Calu3 (cell line): ENCODE measurements at places on chromosomes 6 and 20. TPM values are rescaled to one million over a fixed set of nuclear protein-coding genes. Genes with fewer than 3 reads are reported as not detected.

Gene RBL1
- 20.3 and 21.5 TPM in 2 replicates for total RNA-seq

Gene ARMH2
- not detected in 2 replicates for total RNA-seq

Gene EFCAB8
- 1.1 and 2.5 TPM in 2 replicates for total RNA-seq

Gene COL20A1
- 0.44 TPM in 1 of 2 replicates, not detected in the other for total RNA-seq

Gene PREX1
- 0.31 and 1.3 TPM in 2 replicates for total RNA-seq

Gene POU3F2
- total RNA-seq: 0.12 TPM in 1 of 2 replicates, not detected in the other

- no peaks in the 10 kb centered on the region for H3K27me3 ChIP-seq
- peak; percentile 85 for DNase-seq
These were observed 308.1 kb downstream of the FOXC1 start for GRCh38 chr6:1917626-1918371.

DNA sequence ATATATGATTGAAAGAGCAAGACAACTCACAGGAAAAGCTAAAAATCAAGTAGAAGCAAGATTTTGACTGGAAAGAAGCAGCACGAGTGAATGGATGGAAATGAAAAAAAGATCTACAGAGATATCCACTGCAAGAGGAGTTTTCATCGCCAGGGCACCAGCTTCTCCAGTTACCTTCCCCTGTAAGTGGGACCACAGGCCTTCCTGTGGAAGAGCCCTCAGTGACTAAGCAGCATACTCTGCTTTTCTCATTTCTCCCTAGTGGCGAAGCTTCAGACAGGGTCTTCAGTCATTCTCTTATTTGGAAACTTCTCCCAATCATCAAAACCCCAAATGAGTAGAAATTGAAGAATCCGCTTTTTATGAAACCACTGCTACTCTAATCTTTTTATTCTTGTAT is 40.5 kb downstream of the ADGRB3 start:
- H3K4me1 ChIP-seq: no peaks in the 10 kb centered on the region
- H3K27me3 ChIP-seq: no peaks in the 10 kb centered on the region
- no peaks in the 10 kb centered on the region for H3K36me3 ChIP-seq
- DNase-seq: no peak
- H3K27ac ChIP-seq: no peak overlapping the region

DNA sequence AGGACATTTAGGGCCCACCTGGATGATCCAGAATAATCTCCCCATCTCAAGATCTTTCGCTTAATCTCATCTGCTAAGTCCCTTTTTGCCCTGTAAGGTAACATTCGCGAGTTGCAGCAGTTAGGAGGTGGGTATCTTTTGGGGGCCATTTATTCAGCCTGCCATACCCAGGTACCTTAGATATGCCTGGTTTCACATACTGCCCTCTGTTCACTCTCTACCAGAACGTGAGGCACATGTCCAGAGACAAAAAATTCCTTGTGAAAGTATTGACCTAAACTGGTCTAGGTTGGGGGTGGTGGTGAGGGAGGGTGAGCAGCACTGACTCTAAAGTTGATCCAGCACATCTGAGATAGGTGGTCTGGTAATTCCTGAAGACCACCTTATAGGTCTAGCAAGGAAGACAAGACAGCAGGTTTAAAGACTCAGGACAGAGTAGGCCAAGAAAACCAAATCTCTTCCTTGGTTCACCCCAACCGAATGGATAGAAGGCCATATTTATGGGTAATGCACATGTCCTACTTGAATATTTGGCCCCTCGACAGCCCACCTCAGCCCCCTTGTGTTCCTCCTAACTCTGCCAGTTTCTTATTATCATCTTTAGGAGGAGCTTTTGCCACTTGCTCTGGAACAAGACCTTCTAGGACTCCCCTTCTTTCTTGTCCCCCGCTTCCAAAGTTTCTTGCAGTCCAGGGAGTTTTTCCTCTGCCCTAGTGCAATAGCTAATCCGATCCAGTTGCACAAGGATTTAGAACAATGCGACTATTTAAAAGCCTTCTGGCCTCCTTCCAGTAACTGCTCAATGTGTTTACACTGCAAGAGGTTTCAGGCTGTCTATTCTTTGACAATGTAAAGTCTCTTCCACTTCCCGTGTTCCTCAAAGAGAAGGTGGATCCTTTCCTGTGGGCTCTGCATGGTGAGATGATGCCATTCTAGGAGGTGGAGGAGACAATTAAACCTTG is 213.0 kb upstream of the LAMP5 start:
- peak overlapping the region; percentile 90 for H3K27ac ChIP-seq
- H3K36me3 ChIP-seq: no peaks in the 10 kb centered on the region
- no peaks in the 10 kb centered on the region for H3K27me3 ChIP-seq

DNA sequence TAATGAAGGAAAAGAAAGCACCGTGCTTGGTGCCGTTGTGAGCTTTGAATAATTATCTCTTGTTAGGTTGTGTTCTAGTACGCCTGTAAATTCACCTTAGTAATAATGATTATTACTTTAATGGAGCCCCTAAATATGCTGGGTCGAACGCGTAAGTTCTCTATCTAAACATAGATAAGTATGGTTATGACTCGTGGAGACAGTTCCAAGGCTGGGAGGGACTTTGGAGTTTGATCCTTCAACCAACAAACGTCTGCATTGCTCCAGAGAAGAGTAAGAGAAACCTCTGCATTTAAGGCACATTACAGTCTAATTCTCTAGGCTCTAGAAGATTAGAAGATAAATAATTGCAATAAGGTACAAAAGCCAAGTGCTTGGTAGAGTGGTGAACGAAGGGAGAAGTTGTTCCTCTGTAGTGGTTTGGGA is 514 bp downstream of the ACOT13 start:
- H3K27me3 ChIP-seq: no peaks in the 10 kb centered on the region
- peak; percentile 34 for DNase-seq
- H3K4me3 ChIP-seq: peak overlapping the region; percentile 87
- peaks cover 37% of the 10 kb centered on the region for H3K36me3 ChIP-seq
- H3K27ac ChIP-seq: peak overlapping the region; percentile 90
- peaks cover 34% of the 10 kb centered on the region for H3K4me1 ChIP-seq

- H3K27me3 ChIP-seq: no peaks in the 10 kb centered on the region
- peaks cover 29% of the 10 kb centered on the region for H3K36me3 ChIP-seq
- DNase-seq: no peak
- no peak overlapping the region for H3K4me3 ChIP-seq
These were observed 10.8 kb upstream of the LATS1 start for GRCh38 chr6:149728499-149729234.

DNA sequence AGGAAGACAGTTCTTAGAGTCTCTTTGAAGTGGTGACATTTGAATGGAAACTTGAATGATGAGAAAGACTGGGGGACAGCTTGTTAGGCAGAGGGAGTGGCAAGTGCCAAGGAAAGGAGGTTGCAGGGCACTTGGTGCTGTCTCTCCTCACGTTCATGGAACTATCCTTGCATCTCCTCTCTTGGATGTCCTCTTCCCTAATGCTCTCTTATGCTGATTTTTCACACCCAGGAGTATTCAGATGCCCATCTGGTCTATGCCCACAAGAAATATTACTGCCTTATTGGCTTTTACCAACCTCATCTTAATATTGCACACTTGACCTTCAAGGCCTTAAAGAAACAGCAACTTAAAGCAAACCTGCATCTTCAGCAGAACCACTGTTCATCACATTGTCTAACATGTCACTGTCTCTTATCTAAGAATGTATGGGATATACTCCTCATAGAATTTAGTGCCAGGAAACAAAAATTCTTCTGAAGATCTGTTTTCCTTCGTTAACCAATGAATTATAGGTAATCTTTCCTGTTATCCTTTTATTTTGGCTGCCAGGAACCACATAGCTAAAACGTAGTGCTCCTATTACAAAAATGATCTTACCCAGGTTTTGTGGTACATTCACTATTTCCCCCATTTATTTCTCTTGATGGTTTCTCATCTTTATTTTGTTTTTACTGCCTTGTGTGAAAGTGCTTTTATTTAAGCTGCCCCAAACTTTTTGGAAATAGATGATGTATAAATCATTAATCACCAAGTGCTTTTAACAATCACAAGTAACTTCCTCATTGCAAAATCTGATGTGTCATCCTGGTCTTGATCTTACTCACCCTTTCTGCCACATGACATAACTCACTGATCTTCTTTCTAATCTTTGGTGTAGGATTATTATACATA is 12.8 kb downstream of the RGS17 start:
- no peak for DNase-seq
- peaks cover 18% of the 10 kb centered on the region for H3K4me1 ChIP-seq
- H3K27ac ChIP-seq: peak overlapping the region; percentile 45
- H3K27me3 ChIP-seq: no peaks in the 10 kb centered on the region
- no peaks in the 10 kb centered on the region for H3K36me3 ChIP-seq

GRCh38 chr20:4919047-4919704 is 82.1 kb downstream of the SLC23A2 start:
- DNase-seq: no peak
- H3K4me1 ChIP-seq: no peaks in the 10 kb centered on the region
- no peak overlapping the region for H3K27ac ChIP-seq
- H3K4me3 ChIP-seq: no peak overlapping the region
- no peaks in the 10 kb centered on the region for H3K36me3 ChIP-seq
- no peaks in the 10 kb centered on the region for H3K27me3 ChIP-seq

GRCh38 chr6:77172578-77172977 is 290.7 kb downstream of the HTR1B start:
- H3K27ac ChIP-seq: no peak overlapping the region
- no peak overlapping the region for H3K4me3 ChIP-seq
- no peaks in the 10 kb centered on the region for H3K36me3 ChIP-seq
- H3K27me3 ChIP-seq: no peaks in the 10 kb centered on the region
- DNase-seq: no peak

- no peak overlapping the region for H3K4me3 ChIP-seq
- no peak for DNase-seq
- no peaks in the 10 kb centered on the region for H3K27me3 ChIP-seq
- H3K27ac ChIP-seq: no peak overlapping the region
These were observed 190.9 kb downstream of the CENPW start for GRCh38 chr6:126530775-126531174.

DNA sequence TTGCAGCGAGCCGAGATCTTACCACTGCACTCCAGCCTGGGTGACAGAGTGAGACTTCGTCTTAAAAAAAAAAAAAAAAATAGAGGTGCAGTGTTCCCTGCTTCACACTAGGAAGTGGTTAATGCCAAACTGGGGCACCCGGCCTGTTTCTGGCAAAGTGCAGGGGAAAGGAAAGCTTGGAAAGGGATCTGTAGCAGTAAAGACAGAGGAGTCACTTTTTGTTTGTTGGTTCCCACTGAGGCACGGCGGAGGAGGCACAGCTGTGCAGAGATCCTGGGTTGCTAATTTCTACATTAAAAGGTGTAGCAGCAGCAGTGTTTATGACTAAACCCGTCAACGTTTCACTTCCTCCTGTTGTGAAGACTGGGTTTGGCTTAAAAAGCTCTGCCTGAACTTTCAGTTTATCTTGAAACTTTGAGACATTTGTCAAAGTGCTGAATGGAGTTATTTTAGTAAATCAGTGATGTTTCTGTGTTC is 125.6 kb downstream of the CARMIL1 start:
- no peaks in the 10 kb centered on the region for H3K27me3 ChIP-seq
- H3K4me1 ChIP-seq: no peaks in the 10 kb centered on the region
- H3K4me3 ChIP-seq: peak overlapping the region; percentile 49
- DNase-seq: peak; percentile 13
- peak overlapping the region; percentile 49 for H3K27ac ChIP-seq
- H3K36me3 ChIP-seq: peaks cover 5% of the 10 kb centered on the region

DNA sequence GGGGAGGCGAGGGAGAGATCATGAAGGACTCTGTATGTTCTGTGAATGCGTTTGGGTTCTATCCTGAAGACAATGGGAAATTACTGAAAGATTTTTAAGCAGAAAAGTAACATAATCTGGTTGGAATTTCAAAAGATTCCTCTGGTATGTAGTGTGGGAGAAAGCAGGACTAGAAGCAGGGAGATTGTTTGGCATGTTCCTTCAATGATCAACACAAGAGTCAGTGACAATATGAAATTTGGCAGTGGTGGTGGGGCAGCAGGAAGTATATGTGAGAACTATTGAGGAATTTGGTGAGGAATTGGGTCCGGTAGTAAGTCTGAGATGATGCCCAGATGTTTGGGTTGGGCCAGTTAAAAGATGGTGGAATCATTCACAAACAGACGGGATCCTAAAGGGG is 348.7 kb downstream of the CD83 start:
- H3K4me1 ChIP-seq: no peaks in the 10 kb centered on the region
- no peak overlapping the region for H3K27ac ChIP-seq
- H3K4me3 ChIP-seq: no peak overlapping the region
- DNase-seq: no peak

DNA sequence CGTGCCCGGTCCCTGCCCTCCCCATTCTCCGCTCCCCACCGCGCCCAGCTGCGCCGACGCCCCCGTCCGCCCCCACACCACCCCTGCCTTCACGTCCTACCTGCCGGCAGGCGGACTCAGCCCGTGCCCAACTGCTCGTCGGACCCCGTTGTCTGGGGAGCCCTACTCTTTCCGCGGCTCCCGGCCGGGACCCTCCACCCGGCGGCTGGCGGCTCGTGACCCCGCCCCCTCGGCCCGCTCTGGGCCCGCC is at the start of gene SERAC1:
Gene SERAC1, minus strand, starts transcription at position 223 of the 250 bp plus-strand sequence. CDS start 9,899 bp downstream, outside the sequence.
- H3K27me3 ChIP-seq: no peaks in the 10 kb centered on the region
- H3K36me3 ChIP-seq: peaks cover 34% of the 10 kb centered on the region
- H3K4me1 ChIP-seq: peaks cover 36% of the 10 kb centered on the region
- DNase-seq: no peak

- H3K4me3 ChIP-seq: no peak overlapping the region
- H3K27ac ChIP-seq: peak overlapping the region; percentile 95
- H3K36me3 ChIP-seq: peaks cover 18% of the 10 kb centered on the region
- peaks cover 47% of the 10 kb centered on the region for H3K4me1 ChIP-seq
These were observed 71.7 kb downstream of the ADGRG6 start for GRCh38 chr6:142373268-142374090.

- H3K4me1 ChIP-seq: peaks cover 50% of the 10 kb centered on the region
- H3K27ac ChIP-seq: peak overlapping the region; percentile 72
- peaks cover 92% of the 10 kb centered on the region for H3K36me3 ChIP-seq
- DNase-seq: no peak
These were observed 39.2 kb downstream of the SRC start for GRCh38 chr20:37385176-37385575.

GRCh38 chr6:150880336-150880735 is 14.8 kb downstream of the MTHFD1L start:
- H3K36me3 ChIP-seq: peaks cover 27% of the 10 kb centered on the region
- no peaks in the 10 kb centered on the region for H3K27me3 ChIP-seq
- no peak for DNase-seq
- H3K4me1 ChIP-seq: peaks cover 20% of the 10 kb centered on the region
- H3K4me3 ChIP-seq: no peak overlapping the region

DNA sequence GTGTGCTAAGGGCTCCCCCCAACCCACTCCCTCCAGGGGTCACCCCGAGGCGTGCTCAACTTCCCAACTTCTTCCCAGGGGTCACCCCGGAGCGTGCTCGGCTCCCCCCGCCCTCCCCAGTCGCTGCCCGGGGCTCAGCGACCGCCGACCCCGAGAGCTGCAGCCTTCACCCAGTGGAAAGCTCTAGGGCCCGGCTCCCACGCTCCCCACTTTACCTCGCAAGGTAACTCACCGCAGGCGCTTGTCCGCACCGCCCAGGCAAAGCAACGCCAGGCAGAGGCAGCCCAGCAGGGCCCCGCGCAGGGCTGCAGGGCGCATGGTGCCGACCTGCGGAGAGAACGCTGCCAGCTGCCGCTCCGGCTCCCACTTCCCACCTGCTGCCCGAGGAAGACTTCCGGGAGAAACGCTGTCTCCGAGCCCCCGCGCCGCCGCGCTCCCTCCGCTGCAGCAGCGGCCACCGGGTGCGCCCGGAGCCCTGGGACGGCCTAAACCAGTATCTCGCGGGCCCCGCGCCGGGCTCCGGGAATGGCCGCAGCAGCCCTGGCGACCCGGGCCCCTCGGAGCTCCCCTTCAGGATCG is 396 bp downstream of the RNASET2 start:
- peak overlapping the region; percentile 89 for H3K4me3 ChIP-seq
- H3K4me1 ChIP-seq: peaks cover 42% of the 10 kb centered on the region
- no peaks in the 10 kb centered on the region for H3K27me3 ChIP-seq
- peak overlapping the region; percentile 68 for H3K27ac ChIP-seq
